Suppressor macrophage treated with lipopolysaccharide for 1 hour (primary cell): ENCODE measurements at places on chromosomes 2 and 18.

- no peak for DNase-seq
Observed at GRCh38 chr2:37560863-37561614, 110.4 kb downstream of the CDC42EP3 start.

GRCh38 chr2:112709703-112710102 is 11.1 kb upstream of the NT5DC4 start:
- no peak for DNase-seq

- DNase-seq, result no peak
Observed at GRCh38 chr2:220695397-220696279, 876.5 kb downstream of the EPHA4 start.

DNA sequence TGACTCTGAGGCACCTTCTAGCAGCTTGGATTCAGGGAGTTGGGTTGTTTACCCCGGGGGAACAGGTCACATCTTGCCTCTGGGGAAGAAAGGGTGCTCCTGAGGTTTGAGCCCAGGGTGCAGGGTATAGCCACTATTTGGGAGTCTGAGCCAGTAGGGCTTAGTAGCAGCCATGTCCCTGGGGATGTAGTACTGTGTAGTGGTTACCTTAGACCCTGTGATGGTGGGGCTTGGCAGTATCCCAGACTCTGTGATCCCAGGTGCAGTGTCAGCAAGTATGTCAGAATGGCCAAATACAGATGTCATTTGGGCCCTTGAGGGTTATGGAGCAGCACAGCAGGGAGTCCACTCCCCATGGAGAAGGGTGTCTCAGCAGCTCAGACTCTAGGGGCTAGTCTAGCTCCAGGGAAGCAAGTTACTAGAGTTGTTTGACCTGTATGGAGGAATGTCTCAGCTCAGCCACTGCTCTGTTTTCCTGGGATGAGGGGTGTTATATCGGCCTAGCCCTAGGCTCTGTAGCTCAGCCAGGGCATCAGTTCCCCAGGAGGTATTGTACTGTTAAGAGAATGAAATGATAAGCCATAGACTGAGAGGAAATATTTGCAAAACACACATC is 151.3 kb downstream of the UBR3 start:
- no peak for DNase-seq

GRCh38 chr18:49761771-49762170 is 51.6 kb downstream of the ACAA2 start:
- no peak for DNase-seq

DNA sequence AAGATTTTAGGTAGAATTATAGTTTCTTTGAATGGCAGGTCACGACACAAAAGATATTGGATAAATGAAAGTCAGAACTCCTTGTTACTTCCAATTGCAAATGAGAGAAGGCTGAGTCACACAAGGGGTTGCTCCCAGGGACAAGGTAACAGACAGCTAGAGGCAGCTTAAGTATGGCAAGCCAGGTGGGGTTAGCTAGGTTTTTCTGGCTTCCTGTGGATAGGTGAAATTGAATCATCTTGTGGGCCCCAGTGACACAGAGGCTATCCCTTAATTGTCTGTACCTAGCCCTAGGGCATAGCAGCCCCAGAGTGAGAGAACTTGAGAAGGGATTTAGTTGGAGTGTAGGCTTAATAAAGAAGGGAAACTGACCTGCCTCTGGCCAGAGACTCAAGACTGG is 407.7 kb upstream of the SLC8A1 start:
- DNase-seq, result no peak

DNA sequence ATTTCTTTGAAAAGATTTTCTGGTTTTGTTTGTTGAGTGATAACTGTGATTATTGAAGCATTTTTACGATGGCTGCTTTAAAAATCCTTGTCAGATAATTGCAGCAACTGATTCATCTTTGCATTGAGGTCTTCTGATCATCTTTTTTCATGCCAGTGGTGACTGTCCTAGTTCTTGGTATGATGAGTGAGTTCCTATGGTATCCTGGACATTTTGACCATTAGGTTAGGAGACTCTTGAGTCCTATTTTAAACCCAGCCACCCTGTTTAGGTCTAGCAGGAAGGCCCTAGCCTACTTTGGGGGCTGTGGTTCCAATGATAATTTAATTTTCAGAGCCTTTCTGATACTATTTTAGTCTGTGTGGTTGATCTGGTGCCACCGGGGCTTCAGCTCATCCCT is 72.7 kb upstream of the REV1 start:
- DNase-seq, result no peak

DNA sequence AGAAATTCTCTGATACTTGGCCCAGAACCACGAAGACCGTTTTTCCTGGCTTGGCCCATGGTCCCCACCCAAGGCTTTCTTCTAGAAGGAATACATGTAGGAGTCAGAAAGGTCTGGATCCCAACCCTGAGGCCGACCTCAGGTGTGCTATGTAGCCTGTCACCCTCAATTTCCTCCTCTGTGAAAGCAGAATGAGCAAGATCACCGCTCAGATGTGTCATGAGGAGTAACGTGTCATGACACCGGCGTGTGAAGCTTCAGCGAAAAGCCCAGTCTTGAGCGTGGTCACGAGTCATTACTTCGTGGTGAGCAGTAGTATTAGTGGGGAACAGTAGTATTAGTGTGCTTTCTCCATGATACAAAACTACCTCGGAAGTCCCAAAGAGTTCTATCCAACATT is 103.4 kb downstream of the ALPK2 start:
- DNase-seq, result peak; percentile 80

GRCh38 chr18:40672590-40672989 is 1282.4 kb upstream of the PIK3C3 start:
- no peak for DNase-seq

DNA sequence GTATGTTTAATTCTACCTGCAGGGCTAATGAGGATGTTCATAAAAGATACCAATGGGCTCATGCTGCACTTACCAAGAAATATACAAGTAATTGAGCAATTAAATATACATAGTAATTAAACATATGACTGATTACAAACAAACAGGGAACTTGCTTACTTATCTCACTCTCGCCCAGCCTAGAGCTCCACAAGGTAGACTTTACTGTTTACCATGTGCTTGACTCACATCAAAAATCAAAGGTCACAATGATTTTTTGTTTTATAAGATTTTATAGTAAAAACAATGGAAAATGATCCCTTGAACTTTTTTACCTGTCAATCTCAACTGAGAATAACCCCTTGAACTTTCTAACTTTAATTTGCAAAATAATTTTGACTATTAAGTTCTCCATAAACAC is 1395.1 kb downstream of the SUCLG1 start:
- no peak for DNase-seq
